ENCODE measurements at places on chromosomes 3 and 15.
A peak's percentile ranks its signal among the peaks of the same experiment; 100 is the strongest.

- peak; percentile 30 for DNase-seq
Observed at GRCh38 chr3:126208606-126209256, 28.3 kb upstream of the ALDH1L1 start.

GRCh38 chr3:134065252-134066157, 35.8 kb upstream of the SLCO2A1 start:
- no peak for DNase-seq

DNA sequence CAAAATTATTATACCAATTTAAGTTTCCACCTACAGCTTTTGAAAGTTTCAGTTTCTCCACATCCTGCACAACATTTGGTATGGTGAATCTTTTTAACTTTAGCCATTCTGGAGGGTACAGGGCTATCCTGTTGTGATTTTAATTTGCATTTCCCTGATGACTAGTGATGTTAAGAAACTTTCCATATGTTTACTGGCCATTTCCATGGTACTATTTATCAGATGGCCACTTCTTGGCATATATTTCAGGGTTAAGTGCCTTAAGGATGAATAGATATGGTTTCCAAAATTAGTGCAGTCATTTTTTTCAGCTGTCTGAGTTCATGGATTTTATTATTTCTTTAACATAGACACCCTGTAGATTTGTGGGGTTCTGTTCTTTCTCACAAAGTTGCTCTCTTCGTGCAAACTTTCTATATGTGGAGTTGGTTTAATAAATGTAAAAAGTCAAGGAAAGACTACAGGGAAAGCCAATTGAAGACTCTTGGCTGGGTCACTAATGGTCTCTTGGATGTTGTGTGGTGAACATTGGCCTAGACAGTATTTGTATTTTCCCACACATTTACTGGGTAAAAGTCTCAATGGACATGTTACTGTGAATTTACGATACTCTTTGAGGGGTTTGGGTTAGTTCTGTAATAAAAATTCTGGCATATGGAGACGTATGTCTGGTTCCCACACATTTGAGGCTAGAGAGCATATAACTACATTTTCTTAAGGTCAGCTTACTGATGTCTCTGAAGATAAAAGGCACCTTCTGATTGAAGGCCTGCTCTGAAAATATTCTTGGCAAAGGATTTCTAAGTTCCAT, 147.5 kb upstream of the PDZRN3 start:
- DNase-seq = no peak

DNA sequence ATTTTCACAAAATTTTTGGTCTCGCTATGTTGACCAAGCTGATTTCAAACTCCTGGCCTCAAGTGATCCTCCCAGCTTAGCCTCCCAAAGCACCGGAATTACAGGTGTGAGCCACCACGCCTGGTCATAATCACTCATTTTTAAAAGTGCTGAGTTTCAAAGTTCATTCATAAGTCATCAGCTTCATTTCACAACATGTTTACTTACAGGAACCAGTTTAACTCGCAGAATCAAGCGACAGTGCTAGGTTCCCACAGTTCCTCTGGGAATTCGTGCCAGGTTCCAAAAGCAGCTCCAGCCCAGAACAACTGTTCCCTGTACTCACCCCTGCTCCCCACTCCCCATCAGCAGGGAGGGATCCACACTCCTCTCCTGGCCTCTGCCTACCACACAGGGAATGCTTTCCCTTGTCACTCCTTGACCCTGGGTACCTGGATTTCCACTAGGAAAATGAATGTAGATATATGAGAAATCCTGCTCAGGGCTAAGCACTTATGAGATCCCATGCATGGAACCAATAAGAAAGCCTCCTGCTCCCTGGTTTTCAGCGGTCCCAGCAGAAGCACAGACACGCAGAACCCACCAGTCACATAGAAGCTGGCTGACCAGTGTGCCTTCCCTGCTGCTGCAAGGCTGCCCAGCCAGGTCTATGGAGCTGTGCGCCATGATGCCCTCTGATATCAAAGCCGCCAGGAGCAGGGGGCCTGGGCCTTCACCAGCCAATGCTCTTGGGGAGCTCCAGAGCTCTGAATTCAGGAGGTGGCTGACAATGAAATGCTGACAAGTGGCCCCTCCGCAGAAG, 72.3 kb downstream of the ITGB5 start:
- DNase-seq = no peak

GRCh38 chr15:76056931-76057330, 2.9 kb upstream of the TMEM266 start:
- DNase-seq = peak; percentile 12

DNA sequence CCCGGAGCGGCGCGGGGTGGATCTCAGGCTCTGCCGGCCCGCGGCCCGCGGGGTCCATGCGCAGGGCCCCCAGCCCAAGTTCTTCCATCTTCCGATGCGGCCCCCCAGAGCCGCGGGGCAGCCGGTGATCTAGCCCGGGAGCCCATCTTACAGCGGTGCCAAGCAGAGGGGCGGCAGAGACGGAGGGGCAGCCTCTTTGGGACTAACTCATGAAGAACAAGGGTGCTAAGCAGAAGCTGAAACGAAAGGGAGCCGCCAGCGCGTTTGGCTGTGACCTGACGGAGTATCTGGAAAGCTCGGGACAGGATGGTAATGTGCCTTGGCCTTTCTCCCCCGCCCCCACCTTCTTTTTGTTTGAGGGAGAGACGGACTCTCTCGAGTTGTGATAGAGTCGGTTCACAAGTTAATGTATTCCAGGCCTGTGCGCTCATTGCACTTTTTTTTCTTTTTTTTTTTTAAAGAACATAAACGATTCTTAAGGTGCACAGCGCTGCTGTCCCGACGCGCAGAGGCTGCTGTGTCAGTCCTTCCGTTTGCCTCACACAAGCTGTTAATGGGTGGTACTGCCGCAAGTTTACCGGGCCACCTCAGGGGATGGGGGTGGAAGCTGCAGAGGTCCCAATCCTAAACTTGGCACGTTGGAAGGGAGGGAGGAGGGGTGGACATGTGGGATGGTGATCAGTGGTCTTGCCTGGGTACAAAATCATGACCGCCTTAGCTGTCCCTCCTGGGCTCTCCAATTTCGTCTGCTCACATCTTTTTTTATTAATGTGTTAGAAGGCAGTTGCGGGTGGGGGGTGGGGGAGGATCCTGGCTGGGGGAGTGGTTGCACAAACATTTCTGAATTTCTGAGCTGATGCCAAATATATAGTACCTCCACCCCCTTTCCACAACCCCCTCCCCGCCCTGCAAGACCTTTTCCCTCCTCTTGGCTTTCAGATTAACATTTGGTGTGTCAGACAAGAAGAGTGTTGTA, 801 bp downstream of the ARHGAP31 start:
- no peak for DNase-seq

DNA sequence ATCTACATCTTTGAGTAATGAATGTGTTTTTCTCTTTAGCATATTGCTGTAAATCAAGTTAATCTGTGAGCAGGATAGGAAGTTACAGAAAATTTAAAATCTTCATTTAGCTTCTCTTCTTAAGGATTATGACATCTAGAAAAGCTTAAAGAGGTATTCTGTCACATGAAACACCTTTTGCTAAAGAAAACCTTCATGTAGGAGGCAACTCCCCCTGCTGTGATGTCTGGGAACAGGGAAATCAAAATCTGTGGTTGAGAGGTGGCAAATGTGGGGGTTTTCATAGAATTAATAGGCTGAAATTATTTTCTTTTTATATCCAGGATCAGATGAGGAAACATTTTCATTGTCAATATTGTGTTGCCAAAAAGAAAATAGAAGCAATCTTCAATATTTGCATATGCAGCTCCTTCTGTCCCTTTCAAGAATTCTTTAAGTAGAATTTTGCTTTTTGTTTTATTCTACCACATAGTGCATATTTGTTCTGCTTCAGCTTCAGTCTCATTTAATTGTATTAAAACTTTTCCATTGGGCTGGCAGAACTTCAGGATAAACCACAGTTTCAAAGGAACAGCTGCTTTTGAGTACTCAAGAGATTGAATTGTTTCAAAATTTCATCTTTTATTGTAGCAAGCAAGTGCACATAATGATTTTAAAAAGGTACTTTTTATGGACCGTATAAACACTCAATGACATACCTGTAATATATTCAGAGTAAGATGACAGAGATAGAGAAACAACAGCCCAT, 128.4 kb downstream of the RAP2B start:
- DNase-seq = peak; percentile 72

DNA sequence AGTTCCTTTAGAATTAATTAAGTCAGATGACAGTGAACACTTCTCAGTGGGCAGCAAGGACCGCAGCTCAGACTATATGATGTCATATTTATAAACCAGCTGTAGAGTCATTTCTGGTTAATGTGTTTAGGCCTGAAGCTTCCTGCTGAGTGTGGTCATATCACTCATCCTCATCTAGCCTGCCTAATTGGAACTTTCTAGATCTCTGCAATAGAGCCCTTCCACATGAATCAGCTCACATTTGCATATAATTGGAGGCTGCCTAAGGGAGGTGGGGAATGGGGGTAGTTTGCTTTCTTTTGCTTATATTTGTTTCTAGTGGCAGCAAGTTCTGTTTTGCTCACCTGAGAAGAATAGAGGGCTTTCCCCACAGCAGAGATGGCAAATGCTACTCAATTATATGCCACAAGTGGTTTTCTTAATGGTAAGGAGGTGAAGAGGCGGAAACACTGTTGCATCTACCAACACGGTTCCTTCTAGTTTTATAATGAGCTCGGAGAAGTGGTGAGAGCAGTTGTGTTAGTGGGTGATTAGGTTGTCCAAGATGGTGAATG, 148.1 kb downstream of the KLHL25 start:
- no peak for DNase-seq

- no peak for DNase-seq
Observed at GRCh38 chr3:46729038-46729437, 11.4 kb upstream of the PRSS50 start.

DNA sequence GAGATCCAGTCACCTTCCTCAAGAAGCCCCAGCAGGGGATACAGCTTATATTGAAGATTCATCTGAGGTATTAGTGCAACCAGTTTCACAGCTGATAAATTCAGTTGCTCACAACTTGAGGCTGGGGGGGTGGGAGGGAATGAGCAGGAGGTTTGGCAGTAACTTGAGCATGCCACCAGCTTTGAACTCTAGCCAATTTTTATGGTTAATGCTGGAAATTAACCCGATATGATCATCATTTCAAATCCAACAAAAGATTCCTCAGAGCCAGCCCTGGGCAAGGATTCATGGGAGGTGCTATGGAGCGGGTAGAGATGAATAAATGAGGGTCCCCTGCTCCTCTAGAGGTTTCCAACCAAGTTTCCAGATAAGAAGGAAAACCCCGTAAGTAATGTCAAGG, 73.1 kb upstream of the HES1 start:
- DNase-seq = no peak

GRCh38 chr15:52288051-52288942, 7.3 kb downstream of the MYO5C start:
- DNase-seq = no peak

DNA sequence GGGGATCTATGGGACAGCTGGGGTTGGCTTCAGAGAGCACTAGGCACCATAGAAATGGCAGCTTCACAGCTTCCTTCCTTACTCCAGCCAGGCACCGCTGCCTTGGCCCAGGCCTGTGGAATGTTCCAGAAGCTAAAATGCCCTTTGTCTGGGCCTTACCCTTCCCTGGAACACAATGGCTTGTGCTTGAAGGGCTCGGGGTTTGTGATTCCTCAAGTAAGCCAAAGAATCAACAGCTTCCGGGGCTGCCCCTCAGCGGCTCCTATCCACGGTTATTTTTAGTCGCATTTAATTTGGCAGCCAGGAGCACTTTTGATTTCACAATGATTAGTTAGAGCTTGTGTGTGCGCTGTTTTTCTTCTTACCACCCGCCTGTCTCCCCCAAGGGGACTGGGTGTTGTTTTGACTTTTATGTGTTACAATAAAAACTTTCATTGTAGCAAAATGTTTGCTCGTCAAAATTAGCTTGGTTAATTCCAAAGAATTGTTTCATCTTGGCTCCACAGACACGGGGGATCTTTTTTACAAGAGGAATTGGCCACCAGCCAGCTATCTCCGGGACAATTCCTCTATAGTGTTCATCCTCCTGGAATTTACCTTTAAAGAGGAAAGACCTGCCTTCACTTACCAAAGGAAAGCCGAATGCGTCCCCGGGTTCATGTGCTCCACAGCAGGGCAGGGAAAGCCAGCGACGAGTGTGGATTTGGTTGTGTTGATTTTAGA, 73.8 kb downstream of the TLE3 start:
- DNase-seq = peak; percentile 14

DNA sequence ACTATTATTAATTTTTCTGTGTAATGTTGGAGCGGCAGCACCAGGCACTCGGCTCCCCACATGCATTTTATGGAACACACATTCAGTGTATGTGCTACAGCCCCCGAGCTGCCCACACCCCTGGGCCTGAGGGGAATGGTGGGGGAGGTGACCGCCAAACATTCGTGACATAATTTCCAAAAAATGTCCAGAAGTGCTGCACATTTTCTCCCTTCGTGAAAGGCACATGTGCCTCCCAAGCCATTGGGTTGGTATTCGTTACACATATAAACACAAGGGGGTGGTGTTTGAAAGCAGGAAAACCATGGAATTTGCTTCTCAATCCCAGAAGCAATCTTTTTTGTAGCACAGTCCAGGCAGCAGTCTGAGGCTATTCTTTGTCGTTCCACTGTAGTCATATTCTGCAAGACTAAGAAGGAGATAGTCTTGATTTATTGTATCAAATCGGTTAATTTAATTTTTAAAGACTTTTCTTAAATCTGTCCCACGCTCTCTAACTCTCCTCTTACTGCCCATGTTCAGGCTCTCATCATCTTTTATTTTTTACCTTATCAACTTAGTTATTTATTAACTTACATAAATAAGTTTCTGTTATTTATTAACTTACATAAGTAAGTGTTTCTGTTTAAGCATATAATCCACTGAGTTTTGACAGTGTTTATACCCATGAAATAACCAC, 39.2 kb upstream of the POLR2M start:
- DNase-seq = peak; percentile 44

- no peak for DNase-seq
Observed at GRCh38 chr3:52865994-52866393, 31.2 kb upstream of the MUSTN1 start.

DNA sequence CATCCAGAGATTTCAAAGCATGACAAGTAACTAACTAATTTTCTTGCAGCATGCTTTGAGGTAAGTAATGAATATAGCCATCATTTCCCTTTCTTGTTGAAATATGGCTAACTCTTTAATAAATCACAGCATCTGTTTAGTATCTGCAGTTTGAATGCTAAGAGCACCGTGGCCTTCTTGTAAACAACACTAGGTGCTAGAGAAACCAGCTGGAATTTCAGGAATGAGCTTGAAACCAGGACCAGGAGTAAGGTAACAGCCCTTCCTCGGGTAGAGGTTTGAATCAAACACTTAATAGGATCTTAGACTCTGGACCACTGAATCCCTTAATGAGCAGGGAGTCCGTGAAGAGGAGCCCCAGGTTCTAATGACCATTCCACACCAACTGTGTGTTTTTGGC, 13.6 kb downstream of the CALML4 start:
- DNase-seq = no peak

- no peak for DNase-seq
Observed at GRCh38 chr3:123423031-123423430, 25.9 kb downstream of the ADCY5 start.

- DNase-seq = no peak
Observed at GRCh38 chr3:41102053-41102556, 97.2 kb upstream of the CTNNB1 start.
